ENCODE measurements at places on chromosomes 6 and 20. TPM values are rescaled to one million over a fixed set of nuclear protein-coding genes. Genes with fewer than 3 reads are reported as not detected.

DNA sequence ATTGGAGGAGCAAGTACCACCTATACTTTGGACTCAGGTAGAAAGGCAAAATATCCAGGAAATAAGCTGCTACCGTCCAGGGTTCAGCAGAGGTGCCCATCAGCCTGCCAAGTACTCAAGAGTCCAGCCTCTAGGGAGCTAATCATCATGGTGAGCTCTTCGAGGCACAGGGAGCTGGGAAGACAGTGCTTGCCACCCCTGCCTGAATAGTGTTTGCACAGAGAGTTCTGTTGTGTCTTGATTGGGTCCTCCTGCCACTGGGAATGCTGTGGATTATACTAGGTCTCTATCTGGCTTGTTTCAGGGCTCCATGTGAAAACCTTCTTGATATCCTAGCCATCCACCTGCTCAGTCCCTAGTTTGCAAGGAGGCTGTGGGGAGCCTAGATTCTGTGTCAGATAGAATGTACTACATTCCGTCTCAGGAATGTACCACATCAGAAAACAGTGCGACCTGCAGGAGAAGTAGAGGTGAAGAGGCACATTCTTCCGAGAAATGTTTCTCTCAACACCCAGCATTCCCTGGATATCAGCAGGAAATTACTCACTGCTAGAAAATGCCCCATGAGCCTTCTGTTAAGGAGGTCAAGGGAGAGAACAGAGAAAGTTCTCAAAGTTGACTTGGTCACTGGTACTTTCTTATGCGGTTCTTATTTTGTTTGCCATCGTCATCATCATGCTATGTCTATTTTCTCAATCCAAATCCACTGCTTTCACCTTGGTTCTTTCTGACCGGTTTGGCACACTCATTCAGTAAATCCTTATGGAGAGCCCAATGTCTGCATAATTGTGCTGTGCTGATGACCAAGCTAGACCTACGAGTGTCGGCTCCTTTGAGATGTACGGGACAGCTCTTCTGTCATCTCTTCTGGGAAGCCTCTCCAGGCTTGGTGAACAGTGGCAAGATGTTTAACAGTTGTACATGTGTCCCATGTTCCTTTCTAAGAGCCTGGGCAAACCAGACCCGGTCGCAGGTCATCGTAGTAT, 30.7 kb downstream of the PTPN1 start:
- peak overlapping the region; percentile 93 for H3K27ac ChIP-seq
- no peaks in the 10 kb centered on the region for H3K36me3 ChIP-seq
- peak; percentile 91 for DNase-seq
- H3K27me3 ChIP-seq, result no peaks in the 10 kb centered on the region
- H3K4me1 ChIP-seq, result peaks cover 98% of the 10 kb centered on the region

- H3K4me3 ChIP-seq, result no peak overlapping the region
- H3K27ac ChIP-seq, result no peak overlapping the region
- H3K4me1 ChIP-seq, result no peaks in the 10 kb centered on the region
- peaks cover 71% of the 10 kb centered on the region for H3K27me3 ChIP-seq
- H3K36me3 ChIP-seq, result no peaks in the 10 kb centered on the region
Measured at GRCh38 chr20:59265298-59265697, 35.1 kb upstream of the EDN3 start.

SLC17A1 gene
- not detected for total RNA-seq

GRCh38 chr6:41622206-41622988, 15.9 kb upstream of the MDFI start:
- no peak overlapping the region for H3K4me3 ChIP-seq
- H3K27ac ChIP-seq, result no peak overlapping the region
- no peaks in the 10 kb centered on the region for H3K4me1 ChIP-seq
- H3K36me3 ChIP-seq, result no peaks in the 10 kb centered on the region
- DNase-seq, result no peak

DNA sequence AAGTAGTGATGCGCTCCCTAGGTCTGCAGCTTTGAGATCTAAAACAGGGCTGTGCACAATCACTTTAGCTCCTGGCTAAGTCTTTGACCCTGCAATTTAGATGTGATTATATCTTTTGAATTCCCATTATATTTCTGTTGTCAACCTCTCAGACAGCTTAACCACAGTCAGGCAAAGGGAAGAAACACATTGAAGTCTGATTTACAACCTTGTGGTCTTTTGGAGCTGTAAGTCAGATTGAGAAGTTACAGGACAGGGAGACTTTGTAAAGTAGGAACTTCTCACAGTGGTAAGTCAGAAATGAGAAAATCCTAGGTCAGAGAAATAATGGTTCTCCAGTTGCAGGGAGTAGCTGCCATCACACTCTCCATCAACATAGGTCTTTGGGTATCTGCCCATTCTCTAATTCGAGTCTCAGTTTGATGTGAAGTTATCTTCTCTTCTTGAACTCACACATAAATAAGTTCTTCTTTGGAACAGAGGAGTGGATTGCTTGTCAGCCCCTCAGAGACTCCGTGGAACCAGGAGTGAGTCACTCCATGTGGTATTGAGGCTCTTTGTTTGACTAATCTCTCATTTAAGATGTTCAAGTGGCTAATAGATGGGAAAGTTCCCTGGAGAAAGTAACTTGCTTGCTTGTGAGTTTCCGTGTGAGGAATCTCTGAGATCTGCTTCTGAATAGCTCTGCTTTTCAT, 35.0 kb upstream of the SGK1 start:
- H3K27me3 ChIP-seq, result no peaks in the 10 kb centered on the region
- H3K4me1 ChIP-seq, result no peaks in the 10 kb centered on the region
- H3K27ac ChIP-seq, result no peak overlapping the region

CCN6 gene
- not detected for total RNA-seq

DNA sequence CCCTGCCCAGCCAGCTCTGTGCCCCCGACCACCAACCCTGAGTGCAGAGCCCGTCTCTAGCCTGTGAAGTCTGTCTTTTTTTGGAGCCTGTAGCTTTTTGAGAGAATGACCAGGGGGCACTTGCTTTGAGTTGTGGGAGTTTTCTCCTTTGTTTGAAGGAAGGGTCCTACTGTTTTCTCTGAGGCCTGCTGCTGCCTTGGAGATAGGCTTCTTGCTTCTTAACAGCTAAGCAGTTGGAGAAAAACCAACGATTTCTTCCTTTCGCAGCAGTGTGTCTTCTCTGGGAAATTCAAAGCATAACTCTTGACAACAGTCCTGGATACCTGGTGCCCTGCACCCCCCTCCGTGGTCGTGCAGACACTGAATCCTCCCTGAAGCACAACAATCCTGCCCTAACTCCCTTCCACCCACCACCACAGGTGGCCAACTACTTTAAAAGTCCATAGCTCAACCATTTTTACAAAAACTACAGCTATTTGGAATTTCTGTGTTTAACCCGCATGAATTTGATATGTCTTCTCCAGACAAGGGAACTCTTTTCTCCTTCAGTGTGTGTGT, 61.0 kb downstream of the FAM50B start:
- no peaks in the 10 kb centered on the region for H3K36me3 ChIP-seq
- H3K4me3 ChIP-seq, result no peak overlapping the region
- H3K27me3 ChIP-seq, result no peaks in the 10 kb centered on the region

NR2E1 gene
- not detected for total RNA-seq

DNA sequence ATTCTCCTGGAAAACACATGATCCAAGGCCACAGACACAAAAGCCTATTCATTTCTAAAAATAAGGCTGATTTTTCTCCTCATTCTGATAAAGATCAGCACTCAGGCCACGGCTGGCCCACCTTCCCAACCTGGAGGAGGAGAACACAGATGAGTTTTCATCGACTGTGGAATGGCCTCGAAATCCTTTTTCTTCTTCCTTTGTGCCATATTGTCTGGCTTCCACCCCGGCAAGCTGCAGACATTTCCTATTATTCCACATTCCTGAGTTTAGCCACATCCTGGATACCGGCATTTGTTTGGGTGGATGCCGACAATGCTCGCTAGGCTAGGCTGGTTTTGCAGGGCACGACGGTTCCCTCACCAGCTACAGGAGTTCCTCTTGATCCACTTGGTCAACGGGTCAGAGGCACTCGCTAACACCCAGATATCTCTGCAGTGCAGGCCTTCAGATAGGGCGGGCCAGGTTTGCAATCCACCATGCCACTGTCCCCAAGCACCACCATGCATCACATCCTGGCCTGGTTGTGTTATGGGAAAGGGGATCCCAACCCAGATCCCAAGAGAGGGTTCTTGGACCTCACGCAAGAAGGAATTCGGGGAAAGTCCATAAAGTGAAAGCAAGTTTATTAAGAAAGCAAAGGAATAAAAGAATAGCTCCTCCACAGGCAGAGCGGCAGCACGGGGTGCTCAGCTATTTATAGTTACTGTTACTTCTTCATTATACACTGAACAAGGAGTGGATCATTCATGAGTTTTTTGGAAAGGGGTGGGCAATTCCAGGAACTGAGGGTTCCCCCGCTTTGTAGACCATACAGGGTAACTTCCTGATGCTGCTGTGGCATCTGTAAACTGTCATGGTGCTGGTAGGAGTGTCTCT, 4.2 kb upstream of the CTSZ start:
- H3K27me3 ChIP-seq, result no peaks in the 10 kb centered on the region
- H3K4me1 ChIP-seq, result peaks cover 9% of the 10 kb centered on the region
- H3K27ac ChIP-seq, result no peak overlapping the region
- H3K36me3 ChIP-seq, result no peaks in the 10 kb centered on the region
- no peak overlapping the region for H3K4me3 ChIP-seq
- no peak for DNase-seq

- H3K27ac ChIP-seq, result no peak overlapping the region
- H3K4me1 ChIP-seq, result peaks cover 8% of the 10 kb centered on the region
- H3K36me3 ChIP-seq, result no peaks in the 10 kb centered on the region
- no peak for DNase-seq
Measured at GRCh38 chr6:144664947-144665346, 379.8 kb downstream of the UTRN start.

GRCh38 chr20:34468951-34469350, 47.3 kb upstream of the DYNLRB1 start:
- H3K27me3 ChIP-seq, result no peaks in the 10 kb centered on the region
- H3K27ac ChIP-seq, result no peak overlapping the region
- H3K4me1 ChIP-seq, result peaks cover 41% of the 10 kb centered on the region
- peaks cover 4% of the 10 kb centered on the region for H3K36me3 ChIP-seq

DNA sequence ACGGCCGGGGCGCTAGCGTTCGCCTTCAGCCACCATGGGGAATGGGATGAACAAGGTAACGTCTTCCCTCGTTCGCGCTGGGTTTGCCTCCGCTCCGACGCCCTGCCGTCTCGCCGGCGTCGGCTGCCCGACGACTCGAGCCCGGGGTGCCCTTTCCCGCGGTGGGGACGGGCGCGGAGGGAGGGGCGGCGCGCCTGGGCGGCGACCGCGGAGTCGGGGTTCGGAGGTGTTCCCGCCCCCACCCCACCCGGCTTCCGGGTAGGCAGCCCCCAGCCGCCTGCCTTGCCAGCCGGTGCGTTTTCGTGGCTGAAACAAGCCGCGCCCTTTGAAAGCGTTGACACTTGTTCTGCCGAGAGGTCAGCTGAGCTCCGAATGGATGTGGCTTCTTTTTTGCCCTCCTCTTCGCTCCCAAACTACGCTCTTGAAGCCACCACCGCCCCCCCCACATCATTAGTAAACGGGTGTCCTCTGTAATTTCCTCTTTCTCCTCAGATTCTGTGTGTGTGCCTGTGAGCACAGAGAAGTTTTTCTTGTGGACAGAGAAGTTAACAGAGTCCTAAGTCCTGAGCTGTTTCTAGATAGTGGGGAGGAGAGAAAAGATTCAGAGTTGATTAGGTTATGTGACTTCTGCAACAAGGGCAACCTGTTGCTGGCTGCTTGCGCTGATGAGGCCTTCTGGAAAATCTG, 362 bp downstream of the DUSP22 start:
- H3K4me3 ChIP-seq, result peak overlapping the region; percentile 69
- H3K27me3 ChIP-seq, result peaks cover 9% of the 10 kb centered on the region
- peaks cover 11% of the 10 kb centered on the region for H3K4me1 ChIP-seq

CYP21A2 gene
- 1.4 TPM for total RNA-seq

- no peak overlapping the region for H3K27ac ChIP-seq
- DNase-seq, result no peak
- H3K27me3 ChIP-seq, result no peaks in the 10 kb centered on the region
- H3K4me3 ChIP-seq, result no peak overlapping the region
Measured at GRCh38 chr6:273551-274058, 18.7 kb upstream of the DUSP22 start.

ISM1 gene
- 0.37 TPM for total RNA-seq

DNA sequence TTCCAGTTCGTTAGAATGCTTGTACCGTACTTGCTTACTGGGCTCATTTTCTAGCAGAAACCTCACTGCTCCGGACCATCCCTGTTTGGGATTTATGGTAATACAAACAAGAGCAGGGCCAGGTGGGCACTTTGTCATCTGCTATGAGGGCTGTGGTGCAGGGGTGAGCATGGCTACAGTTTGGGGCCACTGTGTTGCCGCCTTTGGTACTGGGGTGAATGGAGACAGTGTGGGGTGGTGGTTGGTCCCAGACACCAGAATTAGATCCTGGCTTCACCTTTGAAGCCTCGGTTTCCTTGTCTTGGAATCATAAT, 95.0 kb downstream of the TOX2 start:
- peaks cover 4% of the 10 kb centered on the region for H3K4me1 ChIP-seq
- no peaks in the 10 kb centered on the region for H3K36me3 ChIP-seq
- no peaks in the 10 kb centered on the region for H3K27me3 ChIP-seq
- H3K4me3 ChIP-seq, result no peak overlapping the region
- no peak for DNase-seq

DNA sequence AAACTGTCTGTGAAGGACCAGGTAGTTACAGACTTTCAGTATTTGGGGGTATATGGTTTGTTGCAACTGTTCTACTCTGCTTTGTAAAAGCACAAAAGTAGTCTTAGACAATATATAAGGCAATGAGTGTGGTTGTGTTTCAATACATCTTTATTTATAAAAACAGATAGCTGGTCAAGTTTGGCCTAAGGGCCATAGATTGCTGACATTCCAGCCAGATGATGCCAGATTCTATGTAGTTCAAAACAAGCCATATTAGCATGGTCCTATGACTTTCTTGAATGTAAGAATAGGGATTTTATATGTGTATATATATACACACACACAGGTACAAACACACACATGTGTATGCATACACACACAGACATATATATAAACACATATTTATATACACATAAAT, 201.8 kb downstream of the GRIK2 start:
- H3K27me3 ChIP-seq, result no peaks in the 10 kb centered on the region
- H3K4me3 ChIP-seq, result no peak overlapping the region
- H3K36me3 ChIP-seq, result no peaks in the 10 kb centered on the region
- H3K4me1 ChIP-seq, result no peaks in the 10 kb centered on the region
- no peak overlapping the region for H3K27ac ChIP-seq
- no peak for DNase-seq

SLC17A3 gene
- not detected for total RNA-seq

NINL gene
- total RNA-seq, result 7.2 TPM

DNA sequence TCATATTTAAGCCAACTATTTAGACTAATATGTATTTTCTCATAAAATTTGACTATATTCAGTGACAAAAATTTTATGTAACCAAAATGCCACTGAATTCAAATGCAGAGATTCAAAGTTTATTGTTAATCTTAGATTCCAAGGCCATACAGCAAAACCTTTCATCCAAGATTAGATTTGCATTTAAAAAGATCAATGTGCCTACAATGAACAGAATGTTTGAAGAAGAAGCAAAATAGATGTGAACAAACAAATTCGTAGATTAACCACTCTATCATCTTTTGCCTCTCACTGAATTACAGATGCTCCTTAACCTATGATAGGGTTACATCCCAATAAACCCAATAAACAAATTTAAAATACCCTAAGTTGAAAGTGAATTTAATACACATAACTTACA, 121.7 kb downstream of the PRKN start:
- DNase-seq, result no peak
- H3K4me1 ChIP-seq, result no peaks in the 10 kb centered on the region
- no peaks in the 10 kb centered on the region for H3K36me3 ChIP-seq
- no peaks in the 10 kb centered on the region for H3K27me3 ChIP-seq
- no peak overlapping the region for H3K27ac ChIP-seq
